Cortex of kidney (tissue), 1 donor: ENCODE measurements at places on chromosomes 2 and 18.

- no peak for DNase-seq
Observed at GRCh38 chr2:239966853-239967552, 58.1 kb downstream of the NDUFA10 start.

- no peak for DNase-seq
Observed at GRCh38 chr2:72127401-72128058, 20.1 kb downstream of the CYP26B1 start.

DNA sequence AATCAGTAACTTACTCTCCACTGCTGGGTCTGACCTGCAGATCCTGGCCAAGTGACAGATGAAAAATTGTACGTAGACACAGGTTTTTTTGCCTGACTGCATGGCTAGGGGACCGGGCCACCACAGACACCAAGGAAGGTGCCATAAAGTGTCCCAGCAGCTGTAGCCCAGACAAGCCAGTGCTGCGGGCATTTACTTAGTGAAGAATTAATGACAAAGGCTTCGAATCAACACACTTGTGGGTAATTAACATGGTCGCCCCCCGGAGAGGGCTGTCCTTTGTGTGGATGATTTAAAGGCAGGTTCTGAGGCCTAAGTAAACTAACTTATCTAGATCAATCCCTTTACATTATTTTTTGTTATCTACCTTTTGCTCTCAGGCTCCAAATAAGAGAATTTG lies 1709.1 kb upstream of the LRRTM1 start:
- no peak for DNase-seq

DNA sequence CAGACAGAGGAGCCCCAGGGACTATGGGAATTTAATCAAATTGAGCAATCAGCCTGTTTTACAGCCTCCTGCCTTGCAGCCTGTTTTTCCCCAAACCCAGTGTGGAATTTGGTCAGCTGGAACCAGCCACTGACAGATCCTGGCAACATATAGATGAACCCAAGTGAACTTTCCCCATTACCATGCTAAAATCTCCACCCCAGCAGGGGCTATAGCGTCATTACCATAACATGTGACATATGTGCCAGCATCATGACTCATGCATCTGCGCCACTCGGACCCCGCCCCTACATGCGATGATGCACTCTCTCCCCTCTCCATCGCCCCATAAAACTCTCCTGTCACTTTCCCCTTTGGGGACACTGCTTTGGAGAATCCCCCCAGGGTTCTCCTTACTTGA lies 17.3 kb upstream of the FEZ2 start:
- DNase-seq: no peak
